DMS53 (cell line): ENCODE measurements at places on chromosomes 5 and 9.

DNA sequence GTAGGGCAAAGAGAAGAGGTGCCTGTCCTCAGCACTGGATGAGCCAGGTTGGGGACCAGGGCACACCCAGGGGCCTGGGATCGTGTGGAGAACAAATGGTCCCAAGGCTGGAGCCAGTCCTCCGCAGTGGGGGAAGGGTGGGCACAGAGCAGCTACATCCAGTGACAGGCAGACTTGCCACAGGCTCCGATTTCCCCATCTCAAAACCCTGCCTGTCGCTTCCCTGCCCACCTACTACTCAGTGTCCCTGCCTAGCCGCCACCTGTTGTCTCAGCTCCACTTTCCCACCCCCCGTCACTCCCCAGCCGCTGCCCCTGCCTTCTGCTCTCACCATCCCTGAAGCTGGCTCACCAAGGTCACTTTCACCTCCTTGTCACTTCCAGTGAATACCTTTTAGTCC is 13.9 kb upstream of the ENHO start:
- no peak for DNase-seq

GRCh38 chr5:33635582-33635981 is 194.8 kb downstream of the TARS1 start:
- no peak for DNase-seq

GRCh38 chr5:134226441-134227192 is 744 bp upstream of the PPP2CA start:
- peak; percentile 97 for DNase-seq

- DNase-seq: peak; percentile 20
Observed at GRCh38 chr9:72362118-72362531, 2.9 kb downstream of the ZFAND5 start.

GRCh38 chr9:119597499-119597898 is 228.3 kb upstream of the BRINP1 start:
- no peak for DNase-seq

DNA sequence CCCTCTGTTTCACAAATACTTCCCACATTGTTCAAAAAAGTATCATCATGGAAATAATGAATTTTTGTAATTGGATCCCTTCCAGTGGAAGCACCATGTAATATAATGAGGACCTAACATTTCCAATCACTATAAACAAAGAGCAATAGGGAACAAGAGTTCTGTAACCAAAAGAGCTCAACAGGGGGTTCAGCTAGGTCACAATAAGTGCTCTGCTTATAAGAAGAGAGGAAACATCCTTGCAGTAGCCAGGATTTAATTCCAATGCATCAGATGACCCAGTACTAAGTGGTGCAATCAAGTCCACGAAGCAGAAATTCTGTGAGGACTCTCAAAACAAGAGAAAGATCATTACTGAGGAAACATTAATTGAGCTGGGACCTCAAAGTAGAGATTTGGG is 5.9 kb downstream of the SERINC5 start:
- DNase-seq: no peak

DNA sequence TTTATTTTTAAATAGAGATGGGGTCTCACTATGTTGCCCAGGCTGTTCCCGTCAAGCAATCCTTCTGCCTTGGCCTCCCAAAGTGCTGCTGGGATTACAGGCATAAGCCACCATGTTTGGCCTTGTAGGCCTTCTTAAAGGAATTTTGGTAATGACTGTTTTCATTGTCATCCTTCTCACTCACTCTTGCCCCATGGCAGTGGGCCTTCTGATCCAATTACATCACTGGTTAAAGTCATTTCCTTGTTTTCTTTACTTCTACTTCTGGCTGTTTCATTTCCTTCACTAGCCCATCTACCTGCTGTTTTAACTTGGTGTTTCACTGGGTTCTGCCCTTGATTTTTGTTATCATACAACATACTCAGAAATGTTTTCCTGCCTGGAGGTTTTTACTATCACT is 20.1 kb upstream of the NIM1K start:
- no peak for DNase-seq

DNA sequence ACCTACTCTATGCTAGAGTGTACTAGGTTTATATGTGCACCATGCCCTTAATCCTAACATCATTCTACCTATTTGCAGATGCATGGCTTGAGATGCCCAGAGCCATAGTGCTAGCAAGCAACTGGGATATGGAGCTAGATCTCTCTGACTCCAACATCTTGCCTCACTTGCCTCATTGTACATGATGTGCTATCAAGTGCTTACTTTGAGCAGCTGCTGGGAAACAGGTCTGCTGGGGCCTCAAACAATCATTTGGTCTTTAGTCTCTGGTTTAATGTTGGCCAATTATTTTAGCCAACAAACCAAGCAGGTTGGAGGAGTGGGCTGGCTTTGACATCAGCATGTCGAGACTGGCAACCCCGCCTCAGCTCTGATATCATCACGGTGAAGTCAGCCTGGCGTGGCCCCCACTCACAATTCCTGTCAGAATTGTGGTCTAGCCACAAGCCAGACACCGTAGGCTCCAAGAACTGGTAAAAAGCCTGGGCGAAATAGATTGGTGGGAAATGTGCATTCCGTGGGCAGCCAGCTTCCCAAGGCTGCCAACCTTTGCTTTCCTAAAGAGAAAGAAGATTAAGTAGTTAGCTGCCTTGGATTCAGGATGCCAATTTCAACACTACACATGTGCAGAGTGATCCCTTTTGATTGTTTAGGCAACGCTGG is 21.1 kb upstream of the GAS1 start:
- DNase-seq: no peak

DNA sequence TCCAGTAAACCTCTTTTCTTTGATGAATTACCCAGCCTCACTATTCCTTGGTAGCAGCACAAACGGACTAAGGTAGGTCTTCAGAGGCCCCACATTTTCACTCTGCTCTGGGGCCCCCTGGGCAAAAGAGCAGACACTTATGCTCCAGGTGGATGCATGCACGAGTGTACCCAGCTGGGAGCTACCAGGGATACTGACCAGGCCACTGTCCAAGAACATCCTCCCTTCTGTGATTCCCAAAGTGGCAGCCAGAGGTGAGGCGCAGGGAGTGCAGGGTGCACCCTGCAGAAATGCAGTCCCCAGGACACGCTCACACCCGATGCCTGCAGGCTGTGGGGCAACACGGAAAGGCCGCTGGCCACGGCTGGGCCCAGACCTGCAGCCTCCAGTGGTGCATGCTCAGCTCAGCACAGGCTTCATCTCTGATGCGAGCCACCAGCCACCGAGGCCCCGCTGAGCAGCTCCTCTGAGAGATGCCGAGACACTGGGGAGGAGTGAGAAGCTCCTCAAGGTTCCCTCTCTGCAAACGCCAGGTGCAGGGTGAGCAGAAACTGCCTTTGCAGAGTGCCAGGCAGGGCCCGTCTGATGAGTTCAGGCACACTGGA is 48.1 kb upstream of the OLFM1 start:
- DNase-seq: no peak

- DNase-seq: no peak
Observed at GRCh38 chr9:3495855-3496254, 29.9 kb downstream of the RFX3 start.

- no peak for DNase-seq
Observed at GRCh38 chr5:109857405-109858031, 167.8 kb downstream of the MAN2A1 start.

DNA sequence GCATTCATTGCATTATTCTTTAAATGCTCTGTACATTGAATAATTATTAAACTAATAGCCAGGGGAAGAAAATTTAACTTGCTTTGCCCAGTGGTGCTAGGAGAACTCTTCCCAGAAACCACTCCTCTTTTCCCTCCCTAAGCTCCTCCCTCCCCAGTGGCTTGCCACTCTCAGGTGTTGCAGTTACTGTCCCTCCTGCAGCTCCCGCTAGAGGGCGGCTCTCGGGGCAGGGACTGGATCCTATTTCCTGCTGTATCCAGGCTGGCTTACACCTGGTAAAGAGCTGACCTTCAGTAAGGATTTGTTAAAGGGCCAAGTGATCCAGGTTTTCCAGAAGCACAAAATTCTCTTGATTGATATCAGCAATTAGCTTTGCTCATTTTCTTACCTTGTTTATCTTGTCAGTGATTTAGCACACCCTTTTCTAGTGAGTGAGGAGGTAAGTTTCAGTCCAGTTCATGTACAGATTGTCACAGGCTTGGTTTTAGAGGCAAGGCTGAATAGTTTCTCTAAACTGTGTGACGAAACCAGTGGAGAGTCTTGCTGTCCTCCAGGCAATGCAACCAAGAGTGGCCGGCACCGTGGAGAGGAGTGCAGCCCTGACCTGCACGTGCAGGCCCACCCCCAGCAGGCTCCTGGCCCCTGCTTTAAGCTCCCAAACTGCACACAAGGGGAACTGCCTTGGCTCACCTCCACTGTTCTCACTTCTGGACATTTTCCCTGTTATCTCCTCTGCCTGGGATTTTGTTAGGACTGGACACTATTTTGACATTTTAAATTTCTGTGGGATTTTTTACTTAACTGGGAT is 423.8 kb downstream of the SPOCK1 start:
- DNase-seq: peak; percentile 91

GRCh38 chr9:132142924-132143323 is 18.9 kb upstream of the NTNG2 start:
- DNase-seq: no peak

DNA sequence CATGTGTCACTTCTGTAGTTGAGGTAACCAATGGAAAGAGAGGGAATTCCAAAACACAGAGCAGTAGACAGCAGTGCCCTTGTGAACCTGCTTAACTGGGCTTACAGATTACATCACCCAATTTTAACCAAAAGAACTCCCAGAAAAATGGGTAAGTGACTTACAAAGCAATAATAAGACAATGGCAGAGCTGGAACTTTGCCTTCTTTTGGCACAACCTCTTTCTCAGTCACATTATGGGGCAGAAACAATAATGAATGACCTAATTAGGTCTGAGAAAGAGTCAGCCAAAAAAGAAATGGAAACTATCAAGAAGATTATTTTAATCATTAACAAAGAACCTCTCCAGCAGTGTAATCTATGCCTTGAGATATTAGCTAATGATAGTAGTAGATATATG is 146.5 kb downstream of the SPATA31D1 start:
- DNase-seq: no peak

GRCh38 chr5:32088214-32088613 is 85.9 kb downstream of the GOLPH3 start:
- no peak for DNase-seq

DNA sequence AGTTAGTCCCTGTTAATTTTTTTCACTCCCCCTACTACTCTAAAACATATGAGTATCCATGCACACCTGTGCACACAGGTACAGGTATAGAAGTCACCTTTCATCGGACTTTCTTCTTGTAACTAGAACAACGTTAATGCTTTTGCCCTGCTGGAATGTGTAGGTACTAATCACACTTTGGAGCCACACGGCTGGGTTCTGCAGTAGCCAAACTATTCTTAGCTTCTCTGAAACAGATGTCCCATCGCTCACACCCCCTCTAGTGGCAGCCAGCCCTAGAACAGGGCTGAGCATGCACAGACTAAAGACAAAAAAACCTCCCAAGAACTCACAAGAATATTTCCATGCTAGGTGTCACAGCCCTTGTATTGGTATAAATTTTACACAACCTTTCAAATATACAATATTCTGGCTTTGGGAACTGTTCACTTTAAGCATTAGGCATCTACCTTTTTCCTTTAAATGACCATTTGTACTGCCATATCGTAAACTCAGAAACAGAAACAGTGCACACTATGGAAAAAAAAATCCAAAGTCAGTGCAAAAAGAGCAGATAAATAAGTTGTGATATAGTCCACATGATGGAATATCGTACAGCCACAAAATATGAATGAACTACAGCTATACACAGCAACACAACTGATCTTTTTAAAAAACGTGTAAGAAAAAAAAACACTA is 64.0 kb downstream of the RETREG1 start:
- DNase-seq: peak; percentile 86

DNA sequence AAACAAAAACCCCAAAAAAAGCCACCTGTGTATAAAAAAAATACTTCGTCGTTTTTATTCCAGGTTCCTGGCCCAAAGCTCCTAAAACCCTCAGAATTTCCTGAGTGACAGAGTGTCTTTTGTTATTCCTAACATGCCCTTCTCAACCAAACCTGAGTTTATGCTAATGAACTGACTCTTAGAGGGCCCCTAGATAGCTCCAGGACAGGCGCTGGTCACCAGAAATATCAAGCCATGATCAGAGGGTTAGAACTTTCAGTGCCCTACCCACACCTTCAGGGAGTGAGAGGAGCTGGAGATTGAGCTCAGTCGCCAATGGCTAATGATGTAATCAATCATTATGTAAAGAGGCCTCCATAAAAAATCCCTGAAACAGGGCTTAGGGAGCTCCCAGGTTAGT is 15.7 kb downstream of the AUH start:
- no peak for DNase-seq

GRCh38 chr5:108545301-108545700 is 163.4 kb upstream of the FBXL17 start:
- DNase-seq: no peak

- peak; percentile 84 for DNase-seq
Observed at GRCh38 chr5:26669523-26669922, 368.9 kb downstream of the CDH9 start.

- DNase-seq: no peak
Observed at GRCh38 chr9:88998911-88999310, 7.6 kb downstream of the S1PR3 start.

DNA sequence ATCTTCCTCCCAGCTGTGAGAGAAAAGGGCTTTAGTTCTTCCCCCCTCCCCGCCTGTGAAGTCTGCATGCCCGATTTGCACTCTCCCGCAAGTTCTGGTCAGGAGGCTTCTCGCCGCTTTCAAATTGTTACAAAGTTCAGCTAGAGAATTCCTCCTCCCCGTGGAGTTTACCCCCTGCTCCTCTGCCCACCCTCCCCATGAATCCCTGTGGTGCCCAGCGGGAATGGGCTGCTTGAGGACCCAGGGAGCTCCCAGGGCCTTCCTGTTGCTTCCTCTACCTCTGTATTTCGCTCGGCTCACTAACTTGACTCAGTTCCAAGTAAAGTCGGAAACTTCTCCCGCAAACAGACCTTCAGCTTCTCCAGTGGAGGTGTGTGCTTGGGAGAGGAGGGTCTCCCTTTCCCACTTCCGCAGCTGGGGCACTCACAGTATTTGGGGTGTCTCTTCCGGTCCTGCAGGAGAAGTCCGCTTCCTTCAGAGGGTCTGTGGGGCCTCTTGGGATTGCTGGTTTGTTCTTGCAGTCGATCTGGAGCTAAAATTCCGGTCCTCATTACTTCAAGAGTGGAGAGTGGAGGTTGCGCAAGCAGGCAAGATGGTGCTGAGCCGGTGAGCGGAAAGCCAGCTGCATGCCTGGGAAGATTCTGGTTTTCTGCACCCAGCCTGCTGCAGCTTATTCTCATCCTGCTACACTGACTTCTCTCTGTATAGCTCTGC is 97.8 kb downstream of the ADAMTS12 start:
- no peak for DNase-seq

GRCh38 chr5:111461255-111461671 is 51.1 kb downstream of the STARD4 start:
- DNase-seq: peak; percentile 86

DNA sequence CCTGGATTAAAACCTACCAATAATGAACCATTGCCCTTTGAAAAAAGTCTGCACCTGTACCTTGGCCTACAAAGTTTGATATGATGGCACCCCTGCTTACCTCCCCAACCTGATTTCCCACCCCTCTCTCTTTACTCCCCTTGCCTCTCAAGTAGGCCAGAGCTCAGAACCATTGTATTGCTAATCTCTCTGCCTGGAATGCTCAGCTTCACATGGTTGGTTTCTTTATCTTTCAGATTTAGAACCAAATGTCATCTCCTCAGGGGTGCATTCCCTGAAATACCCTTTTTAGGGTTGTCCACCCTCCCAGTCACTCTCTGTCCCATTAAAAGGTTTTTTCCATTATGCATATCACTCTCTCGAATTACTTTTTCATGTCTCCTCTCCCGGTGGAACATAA is 116.6 kb upstream of the VCAN start:
- DNase-seq: no peak

- DNase-seq: no peak
Observed at GRCh38 chr9:137913771-137914767, 36.5 kb downstream of the CACNA1B start.

GRCh38 chr9:124890179-124890578 is 28.2 kb downstream of the ARPC5L start:
- no peak for DNase-seq
